ENCODE measurements at places on chromosomes 16 and 17.
A peak's percentile ranks its signal among the peaks of the same experiment; 100 is the strongest.

DNA sequence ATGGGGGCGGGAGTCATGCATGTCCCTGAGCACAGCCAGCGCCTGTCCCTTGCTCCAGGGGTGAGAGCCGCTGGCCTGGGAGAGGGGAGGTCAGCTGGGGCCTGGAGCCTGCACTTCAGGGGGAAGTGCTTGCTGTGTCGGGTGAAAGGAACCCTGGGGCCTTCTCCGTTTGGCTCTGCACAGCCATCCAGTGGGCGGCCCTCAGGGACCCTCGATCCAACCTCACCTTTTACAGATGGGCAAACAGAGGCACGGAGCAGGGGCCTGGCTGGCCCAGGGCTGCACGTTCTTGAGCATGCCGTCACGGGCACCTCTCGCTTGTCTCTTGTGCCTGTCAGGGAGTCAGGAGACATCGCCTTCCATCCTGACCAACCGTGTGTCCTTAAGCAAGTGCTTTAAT lies 1.8 kb downstream of the SNX20 start:
- DNase-seq: no peak

DNA sequence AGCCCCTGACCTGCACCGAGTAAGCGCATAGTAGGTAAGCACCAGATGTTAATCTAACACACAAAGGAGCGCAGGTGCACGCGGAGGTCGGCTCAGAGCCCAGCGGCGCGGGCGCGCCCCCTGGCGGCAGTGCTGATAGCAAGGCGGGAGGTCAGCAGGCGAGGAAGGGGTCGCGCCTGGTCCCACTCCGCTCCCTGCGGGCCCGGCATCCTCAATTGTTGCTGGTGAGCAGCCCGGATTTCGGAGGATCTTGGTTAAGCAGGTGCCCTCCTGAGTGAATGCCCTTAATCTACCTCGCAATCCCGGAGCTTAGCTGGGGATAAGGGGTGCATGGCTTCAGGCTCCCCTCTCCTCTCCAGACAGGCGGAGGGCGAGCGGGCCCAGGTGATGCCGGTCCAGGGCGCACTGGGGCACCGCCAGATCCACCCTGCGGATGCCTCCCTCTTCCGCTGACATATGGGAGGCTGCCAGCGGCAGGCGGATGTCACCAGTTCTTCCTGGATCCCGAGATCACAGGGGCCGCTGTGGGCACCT lies 4.0 kb upstream of the WNT3 start:
- peak; percentile 19 for DNase-seq

DNA sequence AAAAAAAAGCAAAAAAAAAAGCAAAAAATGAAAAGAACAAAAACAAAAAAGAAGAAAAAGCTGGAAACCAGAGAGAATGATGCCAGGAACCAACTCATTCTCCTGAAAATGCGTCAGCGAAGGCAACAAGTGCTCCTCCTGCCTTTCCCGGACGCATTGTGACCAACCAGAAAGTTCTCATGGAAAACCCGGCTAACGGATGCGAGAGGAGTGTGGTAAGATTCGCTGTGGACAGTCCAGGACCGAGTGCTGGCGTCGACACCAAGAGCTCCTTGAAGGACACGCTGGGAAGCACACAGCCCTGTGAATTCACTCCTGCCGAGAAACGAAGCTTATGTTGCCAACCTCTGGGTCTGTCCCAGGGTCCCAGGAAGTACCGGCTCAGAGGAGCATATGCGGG lies 43.4 kb downstream of the METRNL start:
- DNase-seq: no peak

- DNase-seq: no peak
Observed at GRCh38 chr17:72380120-72380519, 259.3 kb downstream of the SOX9 start.

- DNase-seq: no peak
Observed at GRCh38 chr17:61689610-61690180, 98.7 kb upstream of the NACA2 start.

- DNase-seq: peak; percentile 25
Observed at GRCh38 chr17:29838961-29839360, 91.1 kb downstream of the SSH2 start.

- no peak for DNase-seq
Observed at GRCh38 chr16:12124742-12125141, 148.2 kb downstream of the SNX29 start.

GRCh38 chr16:85158743-85159178 lies 46.5 kb upstream of the CIBAR2 start:
- DNase-seq: no peak

GRCh38 chr17:20120836-20121235 lies 111.7 kb downstream of the SPECC1 start:
- DNase-seq: no peak

DNA sequence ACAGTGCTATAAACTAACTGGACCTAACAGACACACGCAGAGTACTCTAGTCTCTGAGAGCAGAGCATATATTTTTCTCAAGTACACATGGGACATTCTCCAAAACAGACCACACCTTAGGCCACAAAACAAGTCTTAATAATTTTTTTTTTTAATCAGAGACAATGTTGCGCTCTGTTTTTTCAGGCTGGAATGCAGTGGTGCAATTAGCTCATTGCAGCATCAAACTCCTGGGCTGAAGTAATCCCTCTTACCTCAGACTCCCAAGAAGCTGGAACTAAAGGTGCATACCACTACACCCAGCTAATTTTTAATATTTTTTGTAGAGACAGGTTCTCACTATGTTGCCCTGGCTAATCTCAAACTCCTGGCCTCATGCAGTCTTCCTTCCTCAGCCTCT lies 37.7 kb downstream of the ULK2 start:
- DNase-seq: no peak

DNA sequence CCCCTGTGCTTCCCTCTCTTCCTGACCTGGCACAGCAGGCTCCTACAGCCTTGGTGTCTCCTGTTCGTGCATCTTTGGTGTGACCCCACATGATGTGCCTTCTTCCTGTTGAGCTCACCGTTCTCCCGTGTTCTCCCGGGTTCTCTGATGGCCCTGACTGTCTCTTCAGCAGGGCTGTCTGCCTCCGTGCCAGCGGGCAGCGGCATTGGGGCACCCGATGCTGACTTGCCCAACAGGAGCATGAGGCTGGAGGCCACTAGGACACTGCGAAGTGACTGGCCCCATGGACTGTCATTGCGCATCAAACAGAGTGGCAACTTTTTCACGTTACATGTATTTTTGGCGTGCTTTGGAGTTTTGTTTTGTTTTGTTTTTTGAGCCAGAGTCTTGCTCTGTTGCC lies 22.4 kb downstream of the CRAMP1 start:
- no peak for DNase-seq

GRCh38 chr17:74369221-74369620 lies 1.9 kb downstream of the GPR142 start:
- DNase-seq: no peak

DNA sequence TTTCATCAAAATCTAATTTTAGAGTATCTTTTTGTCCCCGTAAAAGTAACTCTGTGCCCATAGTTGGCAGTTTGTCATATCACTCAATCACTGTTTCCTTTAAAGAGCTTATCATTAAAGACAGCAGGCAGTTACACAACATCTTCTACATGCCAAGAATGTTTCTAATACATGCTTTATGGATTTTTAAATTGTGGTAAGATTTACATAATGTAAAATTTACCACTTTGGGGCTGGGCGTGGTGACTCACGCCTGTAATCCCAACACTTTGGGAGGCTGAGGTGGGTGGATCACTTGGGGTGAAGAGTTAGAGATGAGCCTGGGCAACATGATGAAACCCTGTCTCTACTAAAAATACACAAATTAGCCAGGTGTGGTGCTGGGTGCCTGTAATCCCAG lies 687.2 kb downstream of the WWOX start:
- DNase-seq: no peak

DNA sequence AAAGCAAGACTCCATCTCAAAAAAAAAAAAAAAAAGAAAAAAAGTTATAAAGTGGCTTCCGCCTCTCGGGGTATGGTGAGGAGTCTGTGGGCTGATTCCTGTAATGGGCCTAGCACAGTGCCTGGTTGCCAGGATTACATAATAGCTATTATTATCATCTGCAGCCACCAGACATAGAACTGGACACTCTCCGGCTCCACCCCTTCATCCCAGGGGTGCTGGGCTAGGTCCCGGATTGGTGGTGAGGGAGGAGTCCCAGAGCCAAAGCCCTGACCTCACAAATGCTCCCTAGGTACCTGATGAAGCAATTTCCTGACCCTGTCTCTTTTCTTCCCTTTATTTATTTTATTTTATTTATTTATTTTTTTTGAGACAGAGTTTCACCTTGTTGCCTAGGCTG lies 11.6 kb upstream of the ADGRG1 start:
- no peak for DNase-seq

GRCh38 chr17:49548506-49549310 lies 27.0 kb upstream of the NXPH3 start:
- peak; percentile 56 for DNase-seq

- no peak for DNase-seq
Observed at GRCh38 chr17:45430738-45431530, 1.7 kb downstream of the ARHGAP27 start.

DNA sequence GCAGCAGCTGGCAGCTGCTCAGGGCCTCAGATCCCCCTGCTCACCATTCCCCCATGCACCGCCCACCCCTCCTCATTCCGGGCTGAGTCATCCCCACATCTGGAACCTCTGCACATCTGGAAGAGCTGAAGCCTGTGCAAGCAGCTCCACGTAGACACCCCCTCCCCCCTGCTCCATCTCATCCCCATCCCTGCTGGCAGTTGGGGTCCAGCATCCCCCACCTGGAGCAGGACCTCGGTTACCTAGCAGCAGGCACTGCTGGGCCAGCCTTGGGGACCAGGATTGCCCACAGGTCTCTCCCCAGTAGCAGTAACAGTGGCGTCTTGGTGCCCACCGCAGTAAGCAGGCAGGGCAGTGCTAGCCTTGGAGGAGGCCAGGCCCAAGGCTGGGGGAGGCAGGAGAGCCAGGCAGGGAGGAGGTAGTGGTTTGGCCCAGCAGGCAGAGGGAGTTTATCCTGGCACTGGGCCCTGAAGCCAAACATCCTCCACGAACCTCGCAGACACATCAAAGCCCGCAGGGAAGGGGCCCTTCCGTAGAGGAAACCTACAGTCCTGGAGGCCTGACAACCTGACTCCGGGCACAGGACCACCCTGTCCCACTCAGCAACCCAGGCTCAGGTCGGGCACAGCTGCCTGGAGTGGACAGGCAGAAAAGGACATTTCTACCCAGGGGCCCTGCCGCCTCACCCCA lies 7.7 kb upstream of the TMEM92 start:
- DNase-seq: peak; percentile 55

- DNase-seq: peak; percentile 77
Observed at GRCh38 chr17:4980644-4981216, 6.7 kb downstream of the CAMTA2 start.

DNA sequence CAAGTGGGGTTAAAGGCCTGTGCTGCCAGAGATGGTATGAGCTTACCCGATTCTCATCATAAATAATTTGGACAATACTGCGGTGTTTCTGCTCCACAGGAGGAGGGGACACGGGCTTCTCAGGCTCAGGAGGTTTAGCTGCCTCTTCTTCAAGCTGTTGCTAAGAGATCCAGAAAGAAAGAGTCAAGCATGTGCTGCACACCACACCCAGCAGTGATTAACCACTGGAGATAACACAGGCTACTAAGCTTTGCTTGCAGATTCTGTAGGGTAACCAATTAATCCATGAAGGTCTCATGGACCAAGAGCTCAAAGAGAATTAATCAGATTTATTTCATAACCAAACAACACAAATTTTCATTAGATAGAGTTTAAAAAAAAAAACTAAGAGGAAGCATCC lies 56.6 kb downstream of the NCOR1 start:
- DNase-seq: no peak

- no peak for DNase-seq
Observed at GRCh38 chr17:70072546-70073309, 2.3 kb upstream of the KCNJ16 start.

DNA sequence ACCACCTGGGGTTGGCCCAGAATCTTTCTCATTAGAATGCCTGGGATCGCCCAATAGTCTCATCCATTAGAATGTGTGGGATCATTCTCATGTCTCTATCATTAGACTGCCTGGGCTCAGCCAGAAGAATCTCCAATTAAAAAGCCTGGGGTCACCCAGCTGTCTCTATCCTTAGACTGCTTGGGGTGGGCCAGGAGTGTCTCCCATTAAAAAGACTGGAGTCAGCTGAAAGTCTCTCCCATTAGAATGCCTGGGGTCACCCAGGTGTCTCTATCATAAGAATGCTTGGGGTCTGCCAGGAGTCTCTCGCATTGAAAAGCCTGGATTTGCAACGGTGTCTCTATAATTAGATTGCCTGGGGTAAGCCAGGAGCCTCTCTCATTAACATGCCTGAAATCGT lies 2225.7 kb downstream of the TP53TG3F start:
- DNase-seq: no peak

GRCh38 chr17:82979718-82980117 lies 99.7 kb upstream of the METRNL start:
- DNase-seq: no peak

DNA sequence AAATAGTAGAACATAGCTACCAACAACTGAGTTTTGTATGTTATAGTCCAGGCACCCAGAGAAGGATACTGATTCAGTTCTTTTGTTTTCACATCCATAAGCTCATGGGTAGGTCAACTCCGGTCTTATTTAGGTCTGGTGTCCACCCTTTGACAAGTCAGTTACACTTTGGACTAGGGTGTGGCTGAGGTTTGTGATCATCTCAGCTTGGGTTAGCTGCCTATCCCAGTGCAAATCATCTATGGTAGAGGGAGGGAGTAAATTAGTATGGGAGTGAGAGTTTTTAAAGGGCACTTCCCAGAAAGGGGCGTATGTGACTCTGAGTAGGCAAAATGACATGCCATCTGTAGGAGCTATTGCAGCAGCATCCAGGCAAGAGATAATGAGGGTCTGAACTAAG lies 66.1 kb downstream of the TANC2 start:
- DNase-seq: no peak

DNA sequence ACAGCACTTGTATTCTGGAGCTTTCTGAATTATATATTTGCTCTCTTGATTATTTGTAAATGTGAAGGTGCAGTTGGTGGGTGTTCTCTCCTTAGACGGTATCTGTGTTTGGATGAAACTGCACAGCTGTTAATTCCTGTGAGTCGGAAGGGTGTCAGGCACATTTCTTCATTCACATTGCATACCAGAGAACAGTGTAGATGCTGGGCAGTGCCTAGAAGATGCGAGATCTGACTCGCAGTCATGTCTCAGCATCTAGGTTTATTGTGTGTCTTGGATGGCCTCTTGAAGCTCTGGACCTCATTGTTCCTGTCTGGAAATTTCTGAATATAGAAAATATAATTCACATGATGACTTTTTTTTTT lies 61.2 kb downstream of the CLEC16A start:
- DNase-seq: no peak

DNA sequence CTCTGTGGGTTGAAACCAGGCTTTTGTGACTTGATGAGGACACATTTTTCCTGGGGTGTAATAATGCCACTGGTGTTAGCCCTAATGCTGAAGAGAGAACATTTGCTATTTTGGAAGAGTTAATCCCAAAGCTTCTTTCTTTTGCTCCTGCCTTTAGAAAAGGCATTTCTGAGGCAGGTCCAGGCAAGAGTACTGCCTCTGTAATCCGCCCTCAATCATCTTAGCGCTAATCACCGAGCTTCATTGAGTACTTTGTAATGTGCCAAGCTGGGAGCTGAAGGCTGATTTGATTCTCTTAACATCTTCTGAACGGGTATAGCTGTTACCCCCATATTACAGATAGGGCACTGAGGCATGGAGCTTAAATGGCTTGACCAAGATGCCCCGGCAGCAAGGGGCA lies 60.3 kb downstream of the AKAP1 start:
- DNase-seq: no peak

GRCh38 chr16:83115491-83116232 lies 488.9 kb downstream of the CDH13 start:
- DNase-seq: no peak

GRCh38 chr16:1525871-1526607 lies 7.4 kb upstream of the TMEM204 start:
- no peak for DNase-seq

Data from dermis blood vessel endothelial cell (primary cell).